ENCODE measurements at places on chromosomes 11 and 22.

- no peak for DNase-seq
These were observed 768 bp upstream of the CDKN1C start for GRCh38 chr11:2886191-2886894.

- no peak for DNase-seq
These were observed 43.5 kb upstream of the TCF20 start for GRCh38 chr22:42313804-42314581.

GRCh38 chr11:32297611-32298011, 137.7 kb downstream of the WT1 start:
- no peak for DNase-seq

GRCh38 chr11:86115542-86116385, 46.9 kb upstream of the PICALM start:
- DNase-seq = no peak

DNA sequence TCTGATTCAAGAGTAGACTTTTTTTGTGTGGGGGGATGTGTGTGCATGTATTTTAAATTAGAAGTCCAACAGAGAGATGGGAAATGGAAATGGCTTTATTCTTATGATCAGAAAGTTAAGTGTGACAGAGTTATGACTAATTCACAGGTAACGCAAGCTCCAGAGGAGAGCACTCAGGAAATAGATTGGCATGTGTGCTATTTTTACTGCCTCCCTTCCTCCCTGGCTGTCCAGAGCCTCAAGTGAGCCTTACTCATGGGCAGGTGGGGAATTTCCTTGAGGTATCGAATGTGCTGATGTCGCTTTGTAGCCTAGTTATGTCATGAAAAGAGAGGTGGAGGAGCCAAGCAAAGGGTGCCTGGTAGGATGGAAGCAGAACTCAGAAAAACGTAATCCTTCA, 70.3 kb upstream of the BDNF start:
- DNase-seq = no peak
